Stimulated activated CD4-positive, alpha-beta T cell treated with anti-CD3 and anti-CD28 coated beads, Interleukin-12 subunit alpha, Interleukin-12 subunit beta, amount 100 ng/mL, for 48 hours (primary cell): ENCODE measurements at places on chromosomes 13 and 19.
A peak's percentile ranks its signal among the peaks of the same experiment; 100 is the strongest.

GRCh38 chr13:32537580-32538142, 934 bp downstream of the N4BP2L2 start:
- DNase-seq: peak; percentile 15

DNA sequence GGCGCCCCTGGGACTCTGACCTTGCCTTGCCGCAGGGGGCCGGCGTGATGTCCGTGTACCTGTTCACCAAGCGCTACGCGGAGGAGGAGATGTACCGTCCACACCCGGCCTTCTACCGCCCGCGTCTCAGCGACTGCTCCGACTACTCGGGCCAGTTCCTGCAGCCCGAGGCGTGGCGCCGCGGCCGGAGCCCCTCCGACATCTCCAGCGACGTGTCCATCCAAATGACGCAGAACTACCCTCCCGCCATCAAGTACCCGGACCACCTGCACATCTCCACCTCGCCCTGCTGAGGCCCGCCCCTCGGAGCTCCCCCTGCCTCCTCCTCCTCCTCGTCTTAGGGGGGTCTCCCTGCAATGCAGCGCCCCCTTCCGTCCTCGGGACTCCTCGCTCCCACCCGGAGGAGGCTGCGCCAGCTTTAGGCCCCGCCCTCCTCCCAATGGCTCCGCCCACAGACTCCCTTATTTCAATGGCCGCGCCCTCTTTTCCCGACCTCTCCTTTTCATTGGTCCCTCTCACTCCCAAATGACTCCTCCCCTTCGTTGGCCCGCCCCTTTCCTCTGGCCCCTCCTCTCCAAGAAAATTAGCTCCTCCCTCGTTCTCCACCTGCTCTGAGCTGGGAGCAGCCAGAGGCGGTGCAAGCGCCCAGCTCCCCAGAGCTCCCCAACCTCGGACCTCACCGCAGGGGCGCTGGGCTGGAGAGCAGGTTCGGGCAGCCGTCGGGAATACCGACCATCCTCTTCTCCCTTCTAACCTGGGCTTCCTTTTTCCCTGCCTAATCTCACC, 20.5 kb upstream of the CACNG8 start:
- DNase-seq: no peak

DNA sequence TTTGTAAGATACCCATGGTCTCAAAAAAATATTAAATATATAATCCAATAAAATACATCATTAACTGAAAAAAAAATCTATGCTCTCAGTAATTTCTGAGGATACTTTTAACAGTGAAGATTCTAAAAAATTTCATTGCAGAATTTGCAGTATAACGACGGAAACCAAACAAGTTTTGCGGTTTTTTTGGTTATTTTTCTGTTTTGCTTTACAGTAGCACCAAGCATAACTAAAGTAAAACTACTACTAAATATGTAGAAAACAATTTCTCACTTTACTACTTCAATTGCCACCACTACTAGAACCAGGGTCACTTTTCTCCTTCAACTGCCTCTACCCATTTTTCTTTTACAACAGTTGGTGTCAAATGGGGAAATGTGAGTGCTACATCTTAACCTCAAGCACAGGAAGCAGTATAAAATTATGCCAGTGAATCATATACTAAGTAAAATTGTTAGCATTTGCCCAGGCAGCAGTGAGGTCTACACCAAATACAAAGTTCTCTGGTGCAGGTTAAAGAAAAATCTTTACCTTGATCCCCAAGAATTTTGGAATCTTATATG, 24.1 kb downstream of the MICU2 start:
- no peak for DNase-seq

GRCh38 chr13:46909042-46909441, 12.2 kb upstream of the HTR2A start:
- no peak for DNase-seq

DNA sequence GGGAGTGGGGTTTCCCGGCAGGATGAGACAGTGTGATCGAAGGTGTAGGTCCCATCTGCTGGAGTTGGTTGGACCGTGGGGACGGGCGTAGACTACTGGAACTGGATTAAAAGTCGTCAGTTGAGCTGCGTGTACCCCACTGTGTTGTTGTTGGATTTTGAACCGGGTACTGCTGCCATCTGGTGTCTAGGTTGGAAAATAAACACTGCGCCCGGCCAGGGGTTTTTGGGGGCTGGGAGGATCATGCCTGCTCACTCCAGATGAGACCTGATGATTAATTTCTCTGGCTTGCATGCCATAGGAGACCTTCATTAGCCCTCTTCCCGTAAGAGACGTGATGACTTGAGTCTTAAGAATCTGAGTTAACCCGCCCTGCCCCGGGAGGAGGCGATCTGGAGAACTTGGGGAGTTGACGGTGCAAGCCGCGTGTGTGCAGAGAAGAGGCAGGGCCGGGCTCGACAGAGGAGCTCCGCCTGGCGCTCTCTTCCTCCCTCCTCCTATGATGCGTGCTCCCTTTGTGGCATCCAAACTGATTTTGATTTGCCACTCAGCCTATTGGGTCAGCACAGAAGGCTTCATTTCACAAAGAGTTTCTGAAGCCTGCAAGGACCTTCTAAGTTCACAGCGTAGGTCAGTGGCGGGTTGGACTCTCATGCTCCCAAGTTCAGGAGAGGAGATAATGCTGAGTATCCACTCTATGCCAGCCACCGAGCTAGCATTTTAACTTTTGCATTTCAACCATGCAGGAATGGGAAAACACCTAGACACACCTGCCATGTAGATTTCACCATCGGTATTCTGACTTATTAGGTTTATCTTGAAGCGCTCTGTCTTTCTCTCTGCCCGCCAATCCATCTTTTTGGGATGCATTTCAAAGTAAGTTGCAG, 2.7 kb downstream of the UHRF1 start:
- DNase-seq: peak; percentile 78

GRCh38 chr19:50050406-50051227, 24.8 kb downstream of the ZNF473 start:
- peak; percentile 59 for DNase-seq

GRCh38 chr13:56347014-56347413, 793.7 kb upstream of the PRR20A start:
- no peak for DNase-seq

DNA sequence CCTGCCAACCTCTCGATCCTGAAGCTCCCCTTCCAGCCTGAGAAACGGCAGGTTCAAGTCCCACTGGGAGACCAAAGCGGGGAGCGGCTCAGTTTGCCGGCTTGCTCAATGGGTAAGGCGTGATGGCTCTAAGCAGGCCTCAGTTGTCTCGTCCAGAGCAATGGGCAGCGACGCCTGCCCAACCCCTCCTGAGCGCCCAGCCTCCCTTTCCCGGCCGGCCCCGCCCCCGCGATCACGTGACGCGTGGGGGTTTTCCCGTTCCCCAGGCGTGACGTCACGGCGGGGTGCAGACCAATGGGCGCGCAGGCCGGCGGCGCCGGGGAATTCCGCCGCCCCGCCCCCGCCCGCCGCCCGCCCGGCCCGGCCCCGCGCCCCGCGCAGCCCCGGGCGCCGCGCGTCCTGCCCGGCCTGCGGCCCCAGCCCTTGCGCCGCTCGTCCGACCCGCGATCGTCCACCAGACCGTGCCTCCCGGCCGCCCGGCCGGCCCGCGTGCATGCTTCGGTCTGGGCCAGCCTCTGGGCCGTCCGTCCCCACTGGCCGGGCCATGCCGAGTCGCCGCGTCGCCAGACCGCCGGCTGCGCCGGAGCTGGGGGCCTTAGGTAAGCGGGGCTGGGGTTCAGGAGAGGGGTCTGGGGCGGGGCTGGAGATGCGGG, at the start of gene RELB:
TSS of gene RELB (plus strand) at position 378 of the 653 bp plus-strand sequence. CDS start at position 494, 116 bp downstream.
- peak; percentile 92 for DNase-seq

DNA sequence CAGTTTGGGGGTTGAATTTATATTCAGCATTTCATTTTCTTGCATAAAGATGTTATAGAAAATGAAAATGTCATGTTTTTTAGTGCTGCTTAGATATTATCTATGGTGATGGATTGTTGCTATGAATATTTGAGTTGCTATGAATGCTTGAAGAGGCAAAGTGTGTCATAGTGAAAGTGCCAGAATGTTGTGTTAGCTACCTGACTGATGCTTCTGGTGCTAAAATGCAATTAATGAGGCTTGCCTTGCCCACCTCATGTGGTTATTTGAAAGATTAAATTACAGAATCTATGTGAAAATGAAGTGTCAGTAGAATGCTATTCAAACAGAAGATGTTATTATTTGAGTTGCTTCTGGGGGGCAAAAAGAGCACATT, 62.7 kb upstream of the MYCBP2 start:
- DNase-seq: no peak

- no peak for DNase-seq
These were observed 80.5 kb upstream of the VSTM2B start for GRCh38 chr19:29445246-29445645.
